ENCODE measurements at places on chromosomes 12 and 14.

- no peak for DNase-seq
Measured at GRCh38 chr12:19140381-19141236, 11.1 kb downstream of the PLEKHA5 start.

DNA sequence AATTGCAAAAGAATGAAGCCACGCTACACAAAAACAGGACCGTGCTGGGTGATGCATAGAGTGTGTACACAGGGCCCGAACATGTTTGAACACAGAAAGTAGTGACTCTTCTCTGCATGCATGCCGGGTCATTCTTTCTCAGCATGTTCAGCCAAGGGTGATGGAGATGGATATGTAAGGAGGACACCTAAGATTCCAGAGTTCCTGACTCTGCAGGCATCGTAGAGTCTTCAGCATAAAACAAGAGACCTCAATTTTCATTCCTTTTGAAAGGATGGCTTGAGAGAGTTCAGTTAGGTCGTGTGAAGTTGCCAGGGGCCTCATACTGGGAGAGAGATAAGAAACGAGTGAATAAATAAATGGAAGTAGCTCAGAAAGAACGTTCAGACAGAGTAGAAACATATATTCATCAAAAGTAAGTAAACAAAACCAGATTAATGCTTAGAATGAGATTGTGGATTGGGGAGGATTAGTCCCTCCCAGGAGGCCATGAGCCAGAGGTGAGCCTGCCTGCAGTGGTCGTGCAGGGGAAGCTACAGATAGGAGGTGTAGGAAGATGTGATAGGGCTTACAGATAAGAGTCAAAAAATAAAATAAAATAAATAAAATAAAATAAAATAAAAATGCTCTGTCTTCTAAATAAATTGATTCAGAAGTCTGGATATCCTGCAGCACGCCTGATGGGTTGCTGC is 27.6 kb upstream of the SEL1L start:
- no peak for DNase-seq

DNA sequence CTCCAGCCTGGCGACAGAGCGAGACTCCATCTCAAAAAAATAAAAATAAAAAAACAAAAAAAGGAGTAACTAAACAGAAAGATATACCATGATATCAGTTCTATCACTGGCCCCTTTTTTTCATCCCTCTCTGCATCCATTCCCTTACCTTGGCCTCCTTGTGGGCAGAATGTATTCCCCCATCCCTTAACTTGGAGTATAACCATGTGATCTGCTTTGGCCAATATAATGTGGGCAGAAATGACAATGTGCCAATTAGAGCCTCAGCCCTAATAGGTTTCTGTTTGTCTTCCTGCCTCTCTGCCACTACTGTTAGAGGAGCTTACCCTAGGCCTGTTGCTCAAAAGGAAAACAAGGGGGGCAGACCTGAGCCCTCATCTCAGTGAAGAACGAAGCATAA is 23.8 kb downstream of the GSC start:
- DNase-seq = no peak

DNA sequence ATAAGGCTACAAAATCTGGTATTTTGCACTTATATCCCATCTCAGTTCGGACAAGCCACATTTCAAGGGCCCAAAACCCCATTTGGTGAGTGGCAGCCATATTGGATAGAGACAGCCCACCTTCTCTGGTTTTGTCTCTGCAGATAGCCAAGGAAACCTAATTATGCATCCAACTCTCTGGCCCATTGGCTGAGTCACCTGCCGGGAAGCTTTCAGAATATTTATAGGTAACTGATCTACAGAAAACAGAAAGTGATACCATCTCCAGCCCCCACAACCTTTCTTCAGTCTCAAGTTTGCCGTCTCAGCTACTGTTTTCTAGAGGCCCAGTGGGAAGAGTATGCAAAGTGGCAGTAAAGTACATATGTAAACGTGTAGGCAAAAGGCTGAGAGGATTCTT is 33.7 kb upstream of the PPP1CC start:
- no peak for DNase-seq

DNA sequence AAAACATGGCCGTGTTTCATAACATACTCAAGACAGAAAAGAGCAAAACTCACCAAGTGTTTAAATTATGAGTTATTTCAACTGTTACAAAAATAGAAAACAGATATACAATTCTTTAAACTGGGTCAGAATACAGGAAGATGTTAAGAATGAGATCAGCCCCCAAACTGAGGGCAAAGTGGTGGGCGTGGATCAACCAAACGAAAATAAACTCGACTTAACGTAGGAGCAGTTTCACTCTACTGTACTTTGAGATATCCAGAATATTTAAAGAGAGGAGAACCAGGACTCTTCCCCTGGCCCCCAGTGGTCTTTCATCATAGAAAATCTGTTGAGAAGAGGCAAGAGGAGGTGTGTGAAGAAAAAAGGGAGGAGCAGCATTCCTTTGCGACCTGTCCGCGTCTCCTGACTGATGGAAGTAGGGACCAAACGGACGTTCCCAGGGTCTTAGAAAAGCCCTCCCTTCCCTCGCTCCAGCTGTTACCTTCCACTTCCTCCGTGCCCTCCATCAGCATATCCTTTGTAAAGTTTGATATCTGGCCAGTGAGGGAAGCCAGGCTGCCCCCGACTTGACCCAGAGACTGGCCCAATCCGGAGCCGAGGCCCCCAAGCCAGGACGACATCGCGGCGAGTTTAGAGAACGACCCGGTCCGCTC is 668 bp downstream of the TRIP11 start:
- DNase-seq = peak; percentile 23

GRCh38 chr12:31440134-31440533 is 114.2 kb upstream of the SINHCAF start:
- no peak for DNase-seq
